CD4-positive, alpha-beta T cell treated with Interleukin-4 for 1 hour (primary cell): ENCODE measurements at places on chromosomes 6 and 20.

DNA sequence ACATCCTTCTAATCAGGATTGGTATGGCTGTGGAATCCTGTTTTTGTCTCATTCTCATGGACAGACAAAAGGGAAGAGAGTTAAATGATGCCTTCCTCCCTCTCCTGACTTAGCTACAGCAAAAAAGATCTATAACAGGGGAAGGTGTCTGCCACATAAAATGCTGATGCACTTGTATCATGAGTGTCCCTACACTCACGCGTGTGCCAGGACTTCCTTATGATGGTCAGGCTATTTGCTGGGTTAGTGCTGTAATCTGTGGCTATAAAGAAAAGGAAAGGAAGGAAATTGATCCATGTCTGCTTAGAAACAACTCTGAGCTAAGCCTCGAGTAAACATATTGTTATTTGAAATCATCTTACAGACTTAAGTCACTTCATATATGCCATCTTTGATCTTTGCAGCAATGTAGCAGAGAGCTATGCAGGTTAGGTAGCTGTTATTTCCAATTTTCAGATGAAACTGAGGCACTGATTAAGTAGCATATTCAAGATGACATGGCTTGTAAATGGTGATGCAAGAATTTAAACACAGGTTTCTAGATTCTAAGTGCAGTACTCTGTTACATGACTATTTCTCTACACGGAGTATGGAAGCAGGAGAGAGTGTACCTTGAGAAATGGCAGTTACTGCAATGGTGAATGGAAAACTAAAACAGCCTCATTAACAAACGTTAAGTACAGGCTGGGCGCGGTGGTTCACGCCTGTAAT, 8.4 kb upstream of the DHX35 start:
- DNase-seq: no peak

DNA sequence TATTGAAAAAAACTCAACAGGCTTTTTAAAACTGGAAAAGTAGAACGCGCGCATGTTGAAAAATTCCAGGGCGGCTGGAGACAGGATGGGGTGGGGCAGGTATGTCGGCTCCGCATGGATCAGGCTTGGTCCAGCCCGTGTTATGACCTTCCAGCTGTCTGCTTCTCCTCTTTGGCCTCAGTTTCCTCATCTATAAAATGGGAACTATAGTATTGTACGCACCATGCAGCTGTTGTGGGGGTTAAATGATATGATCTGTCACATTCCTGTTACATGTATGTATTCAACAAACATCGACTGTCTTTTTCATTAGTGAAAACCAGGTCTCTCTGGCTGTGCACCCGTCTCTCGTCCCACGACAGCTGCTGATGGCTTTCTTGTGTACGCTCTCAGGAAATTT, 18.8 kb downstream of the PHACTR3 start:
- no peak for DNase-seq

GRCh38 chr6:90559931-90560330, 26.9 kb downstream of the MAP3K7 start:
- no peak for DNase-seq

GRCh38 chr20:50919567-50919966, 11.7 kb downstream of the ADNP start:
- DNase-seq: no peak

- no peak for DNase-seq
Measured at GRCh38 chr6:109695468-109695867, 4.4 kb downstream of the FIG4 start.

DNA sequence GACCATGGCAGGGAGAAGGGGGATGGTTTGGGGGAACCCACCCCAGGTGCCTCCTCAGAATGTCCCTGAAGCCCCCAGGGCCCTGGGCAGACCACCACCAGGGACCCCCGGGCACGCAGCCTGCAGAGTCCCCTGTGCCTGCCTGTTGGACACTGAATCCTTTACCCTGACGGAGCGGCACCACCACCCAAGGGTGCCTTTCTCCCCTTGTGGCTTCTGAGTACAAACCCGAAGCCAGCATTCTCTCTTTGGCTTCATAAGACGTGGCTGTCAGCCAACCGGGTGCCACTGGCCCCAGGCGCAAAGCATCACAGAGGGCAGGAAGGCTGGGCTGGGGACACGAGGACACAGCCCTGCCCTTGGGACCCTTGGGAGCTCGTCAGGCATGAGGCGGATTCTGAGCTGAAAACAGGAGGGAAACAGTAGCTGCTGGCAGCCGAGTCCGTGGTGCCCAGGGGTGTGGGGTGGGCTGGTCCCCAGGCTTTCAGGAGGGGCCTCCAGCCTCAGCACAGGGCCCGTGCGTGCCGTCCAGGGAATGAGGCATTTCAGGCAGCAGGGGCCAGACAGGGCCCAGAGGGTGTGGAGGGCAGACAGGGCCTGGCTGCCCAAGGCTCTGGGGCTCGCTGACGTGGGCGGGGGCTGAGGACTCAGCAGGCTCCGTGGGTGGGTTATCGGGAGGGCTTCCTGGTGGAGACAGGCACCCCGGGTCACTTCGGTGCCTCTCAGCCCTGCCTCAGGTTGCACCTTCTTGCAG, 3.5 kb downstream of the COL9A3 start:
- no peak for DNase-seq

- peak; percentile 80 for DNase-seq
Measured at GRCh38 chr6:1524040-1524480, 85.7 kb upstream of the FOXC1 start.

DNA sequence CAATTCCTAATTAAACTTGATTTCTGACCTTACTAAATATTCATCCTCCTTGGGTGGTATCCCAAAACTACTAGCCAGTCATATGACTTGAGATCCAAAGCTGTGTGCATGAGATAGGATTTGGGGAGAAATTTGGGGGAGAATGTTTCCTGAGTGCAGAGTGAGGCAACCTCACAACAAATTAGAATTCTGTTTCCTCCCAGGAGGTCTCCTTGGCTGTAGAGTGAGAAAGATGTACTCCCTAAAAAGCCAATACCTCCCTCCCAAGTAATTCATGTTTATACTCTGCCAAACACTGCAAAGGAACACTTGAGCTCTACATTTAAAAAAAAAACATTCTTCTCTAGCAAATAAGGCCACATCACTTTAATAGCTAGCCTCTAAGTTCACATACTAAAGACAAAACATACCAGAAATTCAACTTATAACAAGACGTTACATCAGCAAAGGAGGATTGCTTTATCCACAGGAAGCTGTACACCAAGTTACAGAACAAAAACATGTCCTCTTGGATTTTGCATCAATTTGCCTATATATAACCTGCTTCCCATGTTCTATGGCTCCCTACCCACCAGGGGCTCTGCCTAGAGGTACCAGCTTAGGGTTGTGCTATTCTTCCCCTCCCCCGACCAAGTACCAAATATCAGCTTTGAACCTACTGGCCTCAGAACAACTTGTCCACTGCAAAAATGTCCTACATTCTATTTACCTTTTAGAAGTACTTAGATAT, 15.4 kb upstream of the TMEM30A start:
- DNase-seq: no peak

DNA sequence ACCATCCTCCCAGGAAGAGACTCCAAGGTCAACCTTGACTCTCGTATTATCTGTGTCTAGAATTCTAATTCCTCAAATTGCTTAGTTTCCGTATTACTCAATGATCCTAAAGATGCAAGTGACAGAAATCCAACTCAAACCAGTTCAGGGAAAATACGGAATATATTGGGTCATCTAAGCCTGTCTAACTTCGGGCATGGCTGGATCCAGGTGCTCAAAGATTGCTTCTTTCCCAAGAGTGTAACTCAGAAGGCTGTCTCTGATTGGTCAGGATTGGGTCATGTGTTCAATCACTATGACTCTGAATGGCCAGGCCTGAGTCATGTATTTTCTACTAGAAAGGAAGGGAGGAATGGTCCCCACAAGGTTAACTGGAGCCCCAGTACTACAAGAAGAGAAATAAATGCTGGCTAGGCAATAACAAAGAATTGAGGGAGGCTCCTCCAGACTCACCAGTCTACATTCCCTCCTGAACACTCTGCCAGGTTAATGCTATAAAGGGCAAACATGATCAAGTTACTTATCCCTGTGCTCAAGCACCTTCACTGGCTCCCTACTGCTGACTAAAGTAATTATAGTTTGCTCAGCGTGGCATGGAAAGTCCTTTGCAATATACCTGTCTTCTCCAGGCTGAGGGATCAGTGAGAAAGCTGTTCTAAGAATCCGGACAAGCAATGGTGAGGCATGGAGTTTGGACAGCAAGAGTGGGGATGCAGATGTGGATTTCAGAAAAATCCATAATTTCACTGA, 15.4 kb upstream of the PREX1 start:
- no peak for DNase-seq

DNA sequence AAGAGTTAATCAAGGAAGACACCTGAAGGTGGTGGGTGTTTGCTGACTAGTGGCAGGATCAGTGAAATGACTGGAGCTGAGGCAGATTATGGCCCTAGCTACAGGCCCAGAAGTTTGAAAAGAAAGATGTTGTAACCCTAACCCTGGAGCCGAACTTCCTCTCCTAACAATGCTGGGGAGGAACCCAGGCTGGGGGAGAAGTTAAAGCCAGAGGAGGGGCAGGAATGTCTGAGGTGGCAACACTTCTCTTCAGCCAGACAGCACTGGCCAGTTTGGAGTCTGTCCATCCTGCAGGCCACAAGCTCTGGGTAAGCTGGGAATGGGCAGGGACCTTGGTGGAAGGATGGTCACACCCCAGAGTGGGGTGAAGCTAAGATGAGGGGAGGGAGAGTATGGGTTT, at the start of gene LST1:
LST1 (plus strand) TSS at position 270 of the 400 bp plus-strand sequence. CDS start 1,023 bp downstream, outside the sequence.
- peak; percentile 29 for DNase-seq

GRCh38 chr6:161249327-161249726, 24.5 kb downstream of the AGPAT4 start:
- DNase-seq: no peak

DNA sequence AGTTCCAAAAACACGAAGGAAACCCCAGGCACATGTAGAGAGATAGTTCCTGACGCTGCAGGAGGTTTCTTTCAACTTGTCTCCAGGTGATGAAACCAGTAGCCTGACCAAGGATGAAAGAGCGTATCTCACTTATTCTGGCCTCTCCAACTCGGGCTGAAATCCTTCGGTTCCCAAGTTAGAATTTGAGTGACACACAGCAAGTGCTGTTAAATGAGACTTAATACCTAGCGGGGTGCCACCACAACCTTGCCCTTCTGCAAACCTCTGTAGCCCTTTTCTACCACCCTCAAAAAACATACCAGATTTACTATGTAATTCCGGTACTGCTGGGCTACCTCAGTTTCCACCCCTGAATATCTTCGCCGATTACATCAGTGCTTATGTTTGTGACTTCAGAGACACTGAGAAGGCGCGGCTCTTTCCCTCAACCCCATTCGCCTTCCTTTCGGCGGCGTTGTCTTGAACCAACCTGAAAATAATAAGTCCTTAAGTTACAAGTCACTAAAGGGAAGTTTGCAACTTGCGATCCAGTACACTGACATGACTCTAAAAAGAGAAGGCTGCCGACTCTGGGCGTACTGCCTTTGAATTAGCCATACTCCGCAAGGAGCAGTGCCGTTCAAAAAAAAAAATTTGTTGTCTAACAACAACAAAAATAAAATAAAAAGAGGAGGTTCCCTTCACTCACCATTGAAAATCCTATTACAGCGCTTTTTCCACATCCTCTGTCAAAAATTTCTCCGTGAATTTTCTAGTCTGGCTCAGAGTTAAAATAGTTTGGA, 194.9 kb upstream of the ZNF184 start:
- no peak for DNase-seq

DNA sequence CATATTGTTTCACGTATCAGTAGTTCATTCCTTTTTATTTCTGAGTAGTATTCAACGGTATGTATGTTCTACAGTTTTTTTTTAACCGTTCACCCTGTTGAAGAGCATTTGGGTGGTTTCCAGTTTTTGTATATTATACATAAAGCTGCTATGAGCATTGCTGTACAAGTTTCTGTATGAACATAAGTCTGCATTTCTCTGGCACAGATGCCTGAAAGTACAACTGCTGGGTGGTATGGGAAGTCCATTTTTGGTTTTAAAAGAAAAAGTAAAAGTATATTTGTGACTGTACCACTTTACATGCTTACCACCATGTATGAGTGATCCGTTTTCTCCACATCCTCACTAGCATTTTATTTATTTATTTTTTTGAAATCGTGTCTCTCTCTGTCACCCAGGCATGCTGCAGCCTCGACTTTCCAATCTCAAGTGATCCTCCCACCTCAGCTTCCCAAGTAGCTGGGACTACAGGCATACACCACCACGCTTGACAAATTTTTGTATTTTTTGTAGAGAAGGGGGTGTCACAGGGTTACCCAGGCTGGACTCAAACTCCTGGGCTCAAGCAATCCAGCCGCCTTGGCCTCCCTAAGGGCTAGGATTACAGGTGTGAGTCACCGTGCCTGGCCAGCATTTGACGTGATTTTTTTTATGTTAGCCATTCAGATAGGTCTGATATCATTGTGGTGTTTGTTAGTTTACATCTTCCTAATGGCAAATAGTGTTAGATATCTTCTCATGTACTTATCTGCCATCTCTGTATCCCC, 11.0 kb upstream of the SIM1 start:
- DNase-seq: no peak

DNA sequence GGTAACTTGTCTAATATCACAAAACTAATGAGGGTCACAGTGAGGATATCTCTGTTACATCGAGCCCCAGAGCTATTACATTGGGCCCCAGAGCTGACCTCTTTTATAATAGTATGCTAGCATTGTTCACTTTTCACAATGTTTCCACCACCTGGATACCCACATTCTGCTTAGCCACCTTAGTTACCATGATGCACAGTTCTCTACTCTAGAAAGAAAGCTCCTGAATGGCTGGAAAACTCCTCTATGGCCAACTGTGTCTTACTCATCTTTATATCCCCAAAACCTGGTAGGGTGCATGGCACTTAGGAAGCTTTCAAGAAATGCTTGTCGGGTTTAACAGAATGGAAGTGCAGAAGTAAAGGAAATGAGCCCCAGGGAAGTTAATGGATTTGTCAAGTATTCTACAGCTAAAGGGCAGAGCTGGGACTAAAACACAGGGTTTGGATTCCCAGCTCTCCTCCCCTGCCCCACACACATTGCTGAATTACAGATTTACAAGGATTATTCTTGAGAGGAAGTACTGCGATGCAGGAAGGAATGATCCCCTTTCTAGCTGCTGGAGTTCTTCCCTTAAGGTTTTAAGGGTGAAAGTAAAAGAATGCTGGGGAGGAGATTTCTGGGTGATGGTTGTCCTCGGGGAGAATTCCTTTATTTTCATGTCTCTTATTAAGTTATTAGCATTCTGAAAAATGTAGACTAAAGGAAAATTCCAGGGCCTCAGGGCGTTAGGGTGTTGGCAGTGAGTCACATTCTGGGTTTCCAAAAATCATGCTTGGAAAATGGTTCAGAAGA, 16.1 kb upstream of the HINT3 start:
- DNase-seq: no peak
